ENCODE measurements at places on chromosomes 6 and 20. TPM values are rescaled to one million over a fixed set of nuclear protein-coding genes. Genes with fewer than 3 reads are reported as not detected.
A peak's percentile ranks its signal among the peaks of the same experiment; 100 is the strongest.

DNA sequence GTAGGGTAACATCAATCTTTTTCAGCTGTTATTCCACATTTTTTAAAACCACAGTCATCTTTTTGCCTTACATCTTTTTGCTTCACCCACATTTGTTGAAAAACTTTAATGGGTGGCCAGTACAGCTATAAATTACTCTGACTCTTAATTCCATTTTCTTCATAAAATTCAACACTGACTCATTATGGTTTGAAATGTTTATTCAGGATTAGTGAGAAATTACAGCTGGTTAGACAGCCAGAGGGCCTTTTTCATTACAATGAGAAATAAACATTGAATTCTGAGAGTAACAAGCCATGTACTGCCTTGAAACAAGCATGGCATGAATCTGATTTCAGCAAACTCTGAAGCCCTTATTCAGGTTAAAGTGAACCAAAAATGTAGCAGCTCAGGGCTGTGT is 19.5 kb downstream of the NDUFAF4 start:
- DNase-seq, result no peak
- H3K4me3 ChIP-seq, result no peak overlapping the region
- no peaks in the 10 kb centered on the region for H3K4me1 ChIP-seq
- H3K27ac ChIP-seq, result no peak overlapping the region
- no peaks in the 10 kb centered on the region for H3K36me3 ChIP-seq

The THBD gene
- polyA plus RNA-seq, result 0.78 TPM

The MICA gene
- polyA plus RNA-seq, result 28.5 TPM

The FAM8A1 gene
- 4.6 TPM for polyA plus RNA-seq

The PSORS1C2 gene
- not detected for polyA plus RNA-seq

GRCh38 chr20:62168890-62169435 is 13.9 kb upstream of the MTG2 start:
- no peak overlapping the region for H3K27ac ChIP-seq
- no peak for DNase-seq
- no peaks in the 10 kb centered on the region for H3K27me3 ChIP-seq
- H3K4me3 ChIP-seq, result no peak overlapping the region
- H3K4me1 ChIP-seq, result no peaks in the 10 kb centered on the region

DNA sequence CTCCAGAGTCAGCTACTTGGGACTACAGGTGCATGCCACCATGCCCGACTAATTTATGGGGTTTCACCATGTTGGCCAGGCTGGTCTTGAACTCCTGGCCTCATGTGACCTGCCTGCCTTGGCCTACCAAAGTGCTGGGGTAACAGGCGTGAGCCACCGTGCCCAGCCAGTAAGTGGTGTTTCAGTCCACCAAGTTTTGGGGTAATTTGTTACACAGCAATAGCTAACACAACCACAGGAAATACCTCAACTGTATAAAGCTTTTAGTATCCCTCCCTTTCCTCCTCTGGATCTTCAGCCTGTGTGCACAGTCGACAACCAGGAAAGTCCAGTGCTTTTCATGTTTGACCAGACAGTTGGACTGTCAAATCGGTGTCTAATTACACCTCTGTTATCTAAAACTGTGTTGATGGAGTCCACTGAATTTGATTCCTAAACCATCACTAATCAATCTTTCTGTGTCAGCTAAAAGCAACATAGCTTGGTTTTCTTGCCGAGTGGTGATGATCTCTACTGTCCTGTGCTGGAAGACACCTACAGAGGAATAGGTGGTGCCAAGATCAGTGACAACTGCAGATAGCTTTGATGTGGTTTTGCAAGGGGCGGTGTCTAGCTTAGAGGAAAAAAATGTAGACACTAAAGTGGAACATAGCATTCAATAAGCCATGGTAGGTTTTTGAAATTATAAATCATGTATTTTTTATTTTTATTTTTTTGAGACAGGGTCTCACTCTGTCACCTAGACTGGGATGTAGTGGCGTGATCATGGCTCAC is 22.2 kb upstream of the ZBTB2 start:
- DNase-seq, result no peak
- no peak overlapping the region for H3K27ac ChIP-seq
- H3K36me3 ChIP-seq, result peaks cover 36% of the 10 kb centered on the region
- H3K27me3 ChIP-seq, result no peaks in the 10 kb centered on the region

DNA sequence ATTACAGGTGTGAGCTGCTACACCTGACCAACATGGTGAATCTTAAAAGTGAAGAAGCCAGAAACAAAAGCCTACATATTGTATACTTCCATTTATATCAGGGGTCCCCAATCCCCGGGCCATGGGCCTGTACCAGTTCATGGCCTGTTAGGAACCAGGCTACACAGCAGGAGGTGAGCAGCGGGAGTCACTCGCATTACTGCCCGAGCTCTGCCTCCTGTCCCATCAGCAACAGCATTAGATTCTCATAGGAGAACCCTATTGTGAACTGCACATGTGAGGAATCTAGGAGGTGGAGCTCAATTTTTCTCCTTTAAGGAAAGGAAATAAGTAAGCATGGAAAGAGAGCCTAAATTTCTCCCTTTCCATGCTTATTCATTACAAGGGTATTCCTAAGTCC is 21.7 kb downstream of the CSNK2A1 start:
- no peaks in the 10 kb centered on the region for H3K27me3 ChIP-seq
- H3K27ac ChIP-seq, result no peak overlapping the region
- H3K4me1 ChIP-seq, result no peaks in the 10 kb centered on the region
- DNase-seq, result no peak

The PRL gene
- not detected for polyA plus RNA-seq

DNA sequence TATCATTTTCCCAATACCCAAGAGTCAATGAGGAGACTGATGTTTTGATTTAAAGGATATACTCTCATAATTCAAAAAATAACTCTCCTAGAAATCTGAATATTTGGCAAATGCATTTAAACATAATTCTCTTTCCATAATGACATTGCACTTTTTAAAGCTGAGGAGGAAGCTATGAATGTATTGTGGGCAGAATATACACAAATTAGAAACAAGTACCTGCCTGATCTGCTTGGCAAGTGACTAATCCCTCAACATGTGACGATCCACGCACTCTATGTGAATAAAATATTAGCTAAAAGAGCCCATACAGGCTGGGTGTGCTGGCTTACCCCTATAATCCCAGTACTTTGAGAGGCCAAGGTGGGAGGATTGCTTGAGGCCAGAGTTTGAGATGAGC is 88.3 kb upstream of the CCDC28A start:
- H3K4me3 ChIP-seq, result no peak overlapping the region
- DNase-seq, result no peak
- H3K4me1 ChIP-seq, result no peaks in the 10 kb centered on the region
- H3K27me3 ChIP-seq, result no peaks in the 10 kb centered on the region

GRCh38 chr20:2283706-2284423 is 11.9 kb upstream of the TGM3 start:
- H3K27ac ChIP-seq, result no peak overlapping the region
- no peaks in the 10 kb centered on the region for H3K27me3 ChIP-seq
- no peaks in the 10 kb centered on the region for H3K36me3 ChIP-seq
- no peak overlapping the region for H3K4me3 ChIP-seq

DNA sequence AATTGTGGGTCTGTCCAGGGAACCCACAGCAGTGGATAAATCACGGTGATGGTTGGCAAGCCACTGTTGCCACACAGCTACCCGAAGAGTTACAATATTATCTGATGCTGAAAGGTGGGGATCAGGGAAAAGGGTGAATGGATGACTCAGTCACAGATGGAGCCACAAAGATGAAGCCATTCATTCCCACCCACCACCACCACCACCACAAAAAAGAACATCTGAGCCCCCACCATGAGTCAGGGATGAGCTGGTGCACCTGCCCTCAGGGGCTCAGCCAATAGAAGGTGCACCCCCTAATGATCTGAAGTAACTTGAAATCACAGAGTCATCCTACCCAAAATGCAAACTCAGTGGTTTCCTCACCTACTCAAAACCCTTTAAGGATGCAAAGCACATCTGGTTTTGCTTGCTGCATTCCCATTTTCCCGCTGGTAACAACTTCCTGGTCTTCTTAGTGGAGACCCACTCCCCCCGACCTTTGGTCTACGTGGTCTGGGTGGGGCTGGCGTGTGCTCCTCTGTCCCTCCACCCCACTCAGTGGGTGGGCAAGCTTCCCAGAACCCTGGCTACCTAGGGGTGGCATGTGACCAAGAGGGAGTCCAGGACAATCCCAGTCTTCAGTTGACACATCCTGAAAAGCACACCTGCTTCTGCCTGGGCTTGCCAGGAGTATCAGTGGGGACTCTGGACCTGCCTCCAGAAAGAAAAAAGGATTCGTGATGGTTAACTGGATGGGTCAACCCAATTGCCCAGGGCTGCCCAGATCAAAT is 125.5 kb downstream of the ANKRD60 start:
- DNase-seq, result no peak
- H3K4me3 ChIP-seq, result no peak overlapping the region
- no peaks in the 10 kb centered on the region for H3K4me1 ChIP-seq
- H3K36me3 ChIP-seq, result no peaks in the 10 kb centered on the region
- H3K27me3 ChIP-seq, result no peaks in the 10 kb centered on the region
- no peak overlapping the region for H3K27ac ChIP-seq

The IP6K3 gene
- not detected for polyA plus RNA-seq

DNA sequence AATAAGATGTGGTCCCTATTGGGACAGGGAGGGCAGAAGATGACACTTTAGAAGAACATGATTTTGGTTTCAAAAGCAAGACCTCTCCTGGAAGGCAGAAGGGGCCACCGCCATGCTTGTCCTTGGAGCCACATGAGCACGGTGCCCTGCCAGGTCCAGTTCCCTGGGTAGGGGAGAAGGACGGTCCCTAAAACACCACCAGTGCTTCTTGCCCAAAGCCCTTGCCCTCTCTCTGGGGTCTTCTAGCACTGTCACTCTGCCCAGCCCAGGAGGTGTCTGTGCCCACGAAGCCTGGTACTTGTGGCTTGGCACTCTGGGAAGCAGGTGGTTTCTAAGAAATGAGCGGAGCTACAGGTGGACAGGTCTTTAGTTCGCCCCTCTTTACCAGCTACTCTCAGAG is 46.0 kb downstream of the PLCG1 start:
- no peaks in the 10 kb centered on the region for H3K4me1 ChIP-seq
- H3K27me3 ChIP-seq, result no peaks in the 10 kb centered on the region
- no peak overlapping the region for H3K4me3 ChIP-seq
- H3K36me3 ChIP-seq, result no peaks in the 10 kb centered on the region
- H3K27ac ChIP-seq, result no peak overlapping the region
- no peak for DNase-seq

The TXLNB gene
- 1.4 TPM for polyA plus RNA-seq

The RBPJL gene
- not detected for polyA plus RNA-seq

The GJA1 gene
- not detected for polyA plus RNA-seq

The TBC1D7 gene
- polyA plus RNA-seq, result 21.5 TPM

- no peaks in the 10 kb centered on the region for H3K27me3 ChIP-seq
- no peak overlapping the region for H3K4me3 ChIP-seq
- no peaks in the 10 kb centered on the region for H3K36me3 ChIP-seq
- no peak overlapping the region for H3K27ac ChIP-seq
- DNase-seq, result no peak
- peaks cover 9% of the 10 kb centered on the region for H3K4me1 ChIP-seq
Observed at GRCh38 chr6:150191809-150192208, 49.0 kb downstream of the PPP1R14C start.

The ADAM33 gene
- polyA plus RNA-seq, result not detected

GRCh38 chr20:10673176-10673841 is 490 bp downstream of the JAG1 start:
- H3K4me3 ChIP-seq, result peak overlapping the region; percentile 75
- H3K27me3 ChIP-seq, result peaks cover 54% of the 10 kb centered on the region
- H3K27ac ChIP-seq, result no peak overlapping the region
- peak; percentile 26 for DNase-seq

GRCh38 chr6:75283907-75284631 is 523 bp downstream of the TMEM30A start:
- peak; percentile 62 for DNase-seq
- peak overlapping the region; percentile 76 for H3K4me3 ChIP-seq
- H3K27me3 ChIP-seq, result no peaks in the 10 kb centered on the region
- peaks cover 15% of the 10 kb centered on the region for H3K4me1 ChIP-seq

The HTR1E gene
- polyA plus RNA-seq, result not detected

- H3K27ac ChIP-seq, result no peak overlapping the region
- no peaks in the 10 kb centered on the region for H3K4me1 ChIP-seq
- no peak overlapping the region for H3K4me3 ChIP-seq
- no peak for DNase-seq
Observed at GRCh38 chr6:68747110-68747790, 112.2 kb downstream of the ADGRB3 start.

DNA sequence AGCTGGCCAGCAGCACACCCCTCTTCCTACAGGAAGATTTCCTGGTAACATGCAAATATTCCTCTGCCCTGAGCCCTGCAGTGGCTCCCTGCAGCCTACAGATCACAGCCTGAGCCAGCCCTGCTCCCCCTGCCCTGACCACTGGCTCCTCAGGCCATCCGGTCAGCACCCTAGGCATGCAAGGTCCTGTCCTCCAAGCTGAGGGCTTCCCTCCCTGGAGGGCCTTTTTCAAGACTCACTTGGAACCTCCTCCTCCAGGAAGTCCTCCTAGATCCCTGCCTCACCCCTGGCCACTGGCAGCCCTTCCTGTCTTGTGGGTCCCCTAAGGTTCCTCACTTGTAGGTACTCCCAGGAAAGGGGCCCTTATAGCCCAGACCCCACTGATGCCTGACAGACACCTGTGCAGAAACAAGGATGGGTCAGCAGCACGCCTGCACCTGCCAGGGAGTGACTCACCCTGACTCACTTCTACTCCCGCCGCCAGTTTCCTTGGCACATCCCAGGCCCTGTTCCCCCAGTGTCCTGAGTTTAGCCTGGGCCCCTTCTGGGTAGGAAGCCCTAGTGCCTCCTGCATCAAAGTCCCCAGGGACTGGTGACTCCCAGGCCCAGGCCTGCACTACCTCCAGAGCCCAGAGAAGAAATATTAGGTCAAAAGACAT is 3.2 kb downstream of the SLC4A11 start:
- no peak overlapping the region for H3K4me3 ChIP-seq
- H3K27me3 ChIP-seq, result no peaks in the 10 kb centered on the region
- no peaks in the 10 kb centered on the region for H3K36me3 ChIP-seq

- H3K27me3 ChIP-seq, result no peaks in the 10 kb centered on the region
- H3K4me1 ChIP-seq, result no peaks in the 10 kb centered on the region
- H3K36me3 ChIP-seq, result no peaks in the 10 kb centered on the region
- no peak overlapping the region for H3K4me3 ChIP-seq
- H3K27ac ChIP-seq, result no peak overlapping the region
Observed at GRCh38 chr20:64232794-64233193, 22.8 kb upstream of the PCMTD2 start.

- no peak for DNase-seq
- no peaks in the 10 kb centered on the region for H3K36me3 ChIP-seq
- peaks cover 6% of the 10 kb centered on the region for H3K4me1 ChIP-seq
Observed at GRCh38 chr6:108127826-108128225, 38.0 kb upstream of the NR2E1 start.

The TRIM10 gene
- not detected for polyA plus RNA-seq

DNA sequence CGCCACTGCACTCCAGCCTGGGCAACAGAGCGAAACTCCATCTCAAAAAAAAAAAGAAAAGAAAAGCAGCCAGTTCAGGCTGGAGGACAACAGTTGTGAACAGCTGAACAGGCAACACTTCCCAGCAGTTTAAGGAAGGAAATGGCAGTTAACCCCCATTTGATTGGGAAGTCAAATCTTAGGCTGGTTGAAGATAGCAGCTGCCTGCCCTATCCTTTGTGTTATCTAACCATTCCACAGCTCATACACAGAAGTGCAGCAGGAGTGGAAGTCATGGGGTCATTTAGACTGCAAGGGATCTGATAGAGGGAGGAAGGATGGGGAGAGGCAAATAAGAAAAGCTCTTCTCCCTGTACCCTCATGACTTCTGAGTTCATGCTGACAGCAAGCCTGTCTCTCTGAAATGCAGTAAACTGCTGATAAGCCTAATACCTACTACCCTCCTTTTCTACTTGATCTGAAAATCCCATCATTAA is 35.3 kb downstream of the KCTD20 start:
- H3K27me3 ChIP-seq, result no peaks in the 10 kb centered on the region
- peaks cover 1% of the 10 kb centered on the region for H3K36me3 ChIP-seq
- H3K27ac ChIP-seq, result no peak overlapping the region
- no peak for DNase-seq
- H3K4me1 ChIP-seq, result no peaks in the 10 kb centered on the region
- no peak overlapping the region for H3K4me3 ChIP-seq
